ENCODE measurements at places on chromosomes 7 and 10. TPM values are rescaled to one million over a fixed set of nuclear protein-coding genes. Genes with fewer than 3 reads are reported as not detected.

OR2A5 gene
- not detected for total RNA-seq

SH2B2 gene
- 9.4 TPM for total RNA-seq

GRCh38 chr7:82539969-82540368 is 96.4 kb upstream of the CACNA2D1 start:
- H3K4me3 ChIP-seq: no peak overlapping the region
- no peaks in the 10 kb centered on the region for H3K4me1 ChIP-seq
- no peaks in the 10 kb centered on the region for H3K36me3 ChIP-seq
- H3K27me3 ChIP-seq: no peaks in the 10 kb centered on the region
- no peak for DNase-seq
- H3K27ac ChIP-seq: no peak overlapping the region

SOSTDC1 gene
- total RNA-seq: not detected

- DNase-seq: no peak
- no peaks in the 10 kb centered on the region for H3K4me1 ChIP-seq
- no peak overlapping the region for H3K27ac ChIP-seq
- no peak overlapping the region for H3K4me3 ChIP-seq
Measured at GRCh38 chr10:96257944-96258343, 13.4 kb downstream of the BLNK start.

DNA sequence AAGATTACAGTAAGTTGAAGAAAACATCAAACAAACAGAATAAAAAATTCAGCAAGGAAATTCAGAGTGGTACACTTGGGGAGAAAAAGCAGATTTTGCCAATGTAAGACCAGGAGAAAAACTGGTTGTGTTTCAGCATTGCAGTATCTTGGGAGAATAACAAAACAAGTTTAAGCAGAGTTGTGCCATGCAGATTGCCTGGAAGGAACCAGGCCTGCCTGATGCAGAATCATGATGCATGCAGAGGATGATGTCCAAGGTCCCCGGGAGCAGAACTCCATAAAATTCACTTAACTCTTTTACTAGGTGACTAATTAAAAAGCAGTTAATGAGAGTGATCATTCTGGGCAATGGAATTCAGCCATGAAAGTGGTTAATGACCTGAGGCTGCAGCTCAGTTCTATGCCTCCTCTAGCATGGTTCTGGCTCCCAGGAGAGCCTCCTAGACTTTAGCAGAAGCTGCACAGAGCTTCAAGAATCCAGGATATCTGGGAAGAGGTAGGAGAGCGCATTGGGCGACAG is 379.7 kb upstream of the C7orf33 start:
- H3K4me3 ChIP-seq: no peak overlapping the region
- DNase-seq: no peak
- H3K27ac ChIP-seq: no peak overlapping the region
- H3K27me3 ChIP-seq: no peaks in the 10 kb centered on the region
- H3K4me1 ChIP-seq: no peaks in the 10 kb centered on the region

GRCh38 chr7:50856806-50857205 is 74.1 kb upstream of the GRB10 start:
- H3K27ac ChIP-seq: no peak overlapping the region
- DNase-seq: no peak
- no peaks in the 10 kb centered on the region for H3K4me1 ChIP-seq

- H3K36me3 ChIP-seq: no peaks in the 10 kb centered on the region
- no peak overlapping the region for H3K27ac ChIP-seq
- no peak overlapping the region for H3K4me3 ChIP-seq
Measured at GRCh38 chr10:110285501-110285900, 19.2 kb downstream of the SMNDC1 start.

DNA sequence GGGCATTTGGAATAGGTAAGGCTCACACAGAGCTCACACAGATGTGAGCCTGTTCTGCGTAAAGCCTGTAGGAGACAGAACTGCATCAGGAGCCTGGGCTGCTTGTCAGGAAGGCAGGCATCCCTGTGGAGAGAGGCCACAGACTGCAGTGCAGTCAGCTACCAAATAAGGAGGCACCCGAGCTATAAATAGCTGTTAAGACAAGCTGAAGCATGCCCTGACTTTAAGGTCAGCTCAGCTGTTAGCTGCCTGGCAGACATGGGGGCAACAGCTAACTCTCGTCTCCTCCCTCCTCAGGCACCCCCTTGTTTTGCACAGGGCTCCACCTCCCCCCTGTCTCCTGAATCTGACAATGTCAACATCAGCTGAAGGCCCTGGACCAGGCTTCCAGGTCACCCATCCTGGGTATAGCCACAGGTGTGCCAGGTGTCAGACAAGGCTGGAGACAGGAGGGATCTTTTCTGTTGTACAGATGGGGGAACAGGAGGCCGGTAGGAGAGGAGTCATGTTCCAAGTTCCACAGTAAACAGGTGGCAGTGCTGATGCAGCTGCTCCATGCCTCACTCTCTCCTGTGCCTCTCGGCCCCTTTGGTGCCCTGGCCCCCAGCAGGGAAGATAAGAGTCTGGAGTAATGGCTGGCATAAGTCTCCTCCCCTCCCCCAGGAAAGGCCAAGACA is 27.6 kb upstream of the MKRN1 start:
- no peaks in the 10 kb centered on the region for H3K27me3 ChIP-seq
- no peaks in the 10 kb centered on the region for H3K36me3 ChIP-seq
- DNase-seq: peak; percentile 64
- no peaks in the 10 kb centered on the region for H3K4me1 ChIP-seq
- no peak overlapping the region for H3K4me3 ChIP-seq

DNA sequence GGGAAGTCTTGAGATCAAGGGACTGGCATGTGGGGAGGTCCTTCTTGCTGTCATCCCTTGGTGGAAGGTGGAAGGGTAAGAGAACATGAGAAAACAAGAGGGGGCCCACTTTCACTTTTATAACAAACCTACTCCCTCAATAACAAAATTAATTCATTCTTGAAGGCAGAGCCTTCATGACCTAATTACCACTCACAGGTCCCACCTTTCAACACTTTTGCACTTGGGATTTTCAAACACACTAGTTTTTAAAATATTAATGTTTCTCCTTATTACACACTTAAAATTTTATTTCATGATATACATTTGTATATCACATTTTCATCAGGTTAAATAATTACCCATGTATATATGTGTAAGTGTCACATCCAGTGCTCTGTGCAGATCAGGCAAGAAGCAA is 2.0 kb downstream of the ST7 start:
- DNase-seq: no peak
- H3K36me3 ChIP-seq: no peaks in the 10 kb centered on the region
- peaks cover 10% of the 10 kb centered on the region for H3K4me1 ChIP-seq
- peak overlapping the region; percentile 99 for H3K27ac ChIP-seq
- H3K27me3 ChIP-seq: no peaks in the 10 kb centered on the region

DRGX gene
- not detected for total RNA-seq

ELMO1 gene
- total RNA-seq: 48.0 TPM

Data from uterus (tissue), 4 donors.